ENCODE measurements at places on chromosomes 6 and 20.

- DNase-seq, result no peak
These were observed 343.6 kb downstream of the FRK start for GRCh38 chr6:115717062-115717461.

GRCh38 chr6:12527339-12527738 lies 189.2 kb upstream of the PHACTR1 start:
- DNase-seq, result no peak

DNA sequence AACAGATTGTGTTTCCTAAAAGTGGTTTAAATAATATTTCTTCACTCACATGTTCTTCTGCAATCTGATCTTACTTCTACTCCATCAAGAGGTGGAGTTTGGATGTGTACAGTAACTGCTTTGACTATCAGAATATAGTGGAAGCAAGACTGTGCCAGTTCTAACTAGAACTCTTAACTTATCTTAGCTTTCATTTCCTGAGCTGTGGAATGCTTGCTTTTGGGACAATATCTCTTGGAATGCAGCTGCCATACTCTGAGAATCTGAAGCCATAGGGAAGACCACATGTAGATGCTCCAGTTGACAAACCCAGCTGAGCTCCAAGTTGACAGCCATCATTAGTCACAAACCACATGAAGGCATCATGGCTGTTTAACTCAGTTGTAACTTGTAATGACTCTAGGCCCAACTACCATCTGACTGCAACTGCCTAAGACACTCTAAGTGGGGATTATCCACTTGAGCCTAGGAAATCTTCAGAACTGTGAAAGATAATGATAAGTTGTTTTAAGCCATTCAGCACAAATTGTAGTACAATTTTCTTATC lies 40.8 kb upstream of the MAN1A1 start:
- no peak for DNase-seq

DNA sequence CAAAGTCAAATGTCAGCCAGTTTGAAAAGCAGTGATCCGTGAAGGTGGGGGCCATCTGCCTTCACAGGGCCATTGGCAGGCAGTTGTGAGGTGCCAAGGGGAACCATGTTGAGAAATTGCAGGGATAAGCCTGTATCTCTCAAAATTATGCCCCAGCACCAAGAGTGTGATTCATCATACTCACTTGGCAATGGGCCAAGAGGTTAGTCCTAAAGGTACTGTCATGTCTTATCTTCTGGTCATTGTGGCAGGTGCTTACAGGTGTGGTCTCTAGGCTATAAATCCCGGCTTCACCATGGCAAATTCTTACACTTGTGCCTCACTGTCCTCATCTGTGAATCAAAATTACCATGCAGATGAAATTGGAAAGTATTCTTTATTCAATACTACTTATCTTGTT lies 150.7 kb upstream of the LAMP5 start:
- no peak for DNase-seq

DNA sequence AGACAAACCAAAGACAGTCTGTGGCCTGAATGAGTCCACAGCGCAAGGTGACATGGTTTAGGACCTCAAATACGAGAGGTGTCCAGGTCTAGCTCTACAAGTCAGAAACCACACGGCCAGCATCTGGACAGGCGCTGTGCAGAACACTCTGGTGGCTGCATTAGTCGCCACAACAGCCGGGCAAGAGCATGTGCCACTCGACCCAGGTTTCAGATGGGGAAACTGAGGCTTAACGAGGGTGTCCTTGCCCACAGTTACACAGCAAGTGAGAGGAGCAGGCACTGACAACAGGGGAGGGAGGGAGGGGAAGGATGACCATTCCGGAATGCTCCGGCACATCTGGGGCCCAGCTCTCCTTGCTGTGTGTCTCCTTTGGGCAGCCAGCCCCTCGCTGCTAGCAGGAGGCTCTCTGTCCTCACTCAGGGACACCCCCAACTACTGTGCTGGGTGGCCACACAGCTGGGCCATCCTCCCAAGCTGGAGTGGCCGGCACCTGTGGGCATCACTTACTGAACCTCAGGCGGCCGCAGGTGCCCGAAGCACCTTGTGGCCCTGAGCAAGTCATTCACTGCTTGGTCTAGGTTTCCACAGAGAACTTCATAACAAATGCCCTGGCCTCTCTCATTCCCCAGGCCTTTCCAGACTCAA lies 6.6 kb downstream of the DLL1 start:
- no peak for DNase-seq

DNA sequence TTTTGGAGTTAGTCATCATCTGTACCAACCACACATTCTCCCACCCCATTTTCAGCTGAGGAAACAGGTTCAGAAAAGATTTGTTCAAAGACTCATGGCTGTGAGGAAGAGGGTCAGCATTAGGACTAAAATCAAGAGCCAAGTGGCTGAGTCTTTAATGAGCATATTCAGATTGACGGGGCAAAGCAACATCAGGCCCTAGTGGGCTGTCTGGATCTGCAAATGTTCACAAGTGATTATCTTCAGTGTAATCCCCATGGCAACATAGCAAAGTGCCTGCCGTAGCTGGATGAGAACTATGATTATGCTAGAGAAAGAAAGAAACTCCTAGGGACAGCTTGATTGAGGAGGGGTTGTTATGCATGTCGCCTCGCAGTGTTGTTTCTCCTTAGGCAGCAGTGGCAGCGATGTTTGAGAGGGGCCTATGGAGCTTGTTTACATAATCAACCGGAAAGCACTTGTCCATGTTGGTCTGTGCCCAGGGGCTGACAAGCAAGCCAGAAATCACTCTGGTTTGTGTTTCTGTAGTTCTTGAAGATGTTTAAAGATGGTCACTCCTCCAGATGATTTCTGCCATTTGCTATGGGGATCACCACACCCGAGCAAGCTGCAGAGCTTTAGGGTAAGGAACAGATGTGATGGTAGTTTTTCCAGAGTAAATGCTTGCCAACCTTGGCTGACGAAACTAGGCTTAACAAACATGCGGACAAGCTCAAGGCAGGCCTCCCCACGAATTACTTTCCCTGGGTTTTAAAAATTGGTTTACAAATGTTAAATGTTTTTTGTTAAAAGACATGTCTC lies 124.3 kb upstream of the MLIP start:
- DNase-seq, result peak; percentile 39

GRCh38 chr20:45911486-45912343 lies at the start of gene PLTP:
Gene PLTP (minus strand): TSS chr20:45912155. CDS start chr20:45911452, 703 bp downstream.
- DNase-seq, result peak; percentile 72

DNA sequence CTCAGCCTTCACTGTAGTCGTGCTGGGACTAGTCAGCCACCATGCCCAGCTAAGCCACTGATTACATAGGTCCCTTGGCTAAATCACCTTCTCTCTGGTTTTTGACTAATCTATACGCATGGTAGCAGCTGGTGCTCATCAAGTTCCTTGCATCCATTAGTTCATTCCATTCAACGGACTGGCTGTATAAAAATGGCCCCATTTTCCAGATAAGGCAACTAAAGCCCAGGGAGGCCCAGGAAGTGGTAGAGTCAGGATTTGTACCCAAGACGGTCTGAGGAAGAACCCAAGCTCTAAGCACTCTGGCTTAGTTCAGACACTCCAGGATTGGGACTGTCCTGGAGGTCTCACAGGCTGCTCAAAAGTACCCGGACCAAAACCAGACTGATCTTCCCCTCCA lies 4.9 kb downstream of the E2F1 start:
- DNase-seq, result no peak

DNA sequence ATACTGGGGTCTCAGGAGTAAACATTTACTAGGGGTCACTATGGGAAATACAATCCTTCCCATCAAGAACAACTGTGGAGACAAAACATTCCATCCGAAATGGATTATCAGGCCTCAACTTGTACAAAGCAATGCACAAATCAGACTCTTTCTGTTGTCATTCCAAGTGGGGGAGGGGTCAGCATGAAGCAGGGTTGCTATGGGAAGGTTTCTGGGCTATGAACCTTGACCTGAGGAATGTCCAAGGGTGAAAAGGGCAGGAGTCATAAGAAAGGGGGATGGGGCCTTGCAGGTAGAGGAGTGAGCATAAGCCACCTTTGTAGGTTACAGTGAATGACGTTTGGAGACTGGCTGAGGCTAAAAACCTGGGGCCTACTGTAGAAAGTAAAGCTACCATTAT lies 3.1 kb downstream of the METTL24 start:
- no peak for DNase-seq

DNA sequence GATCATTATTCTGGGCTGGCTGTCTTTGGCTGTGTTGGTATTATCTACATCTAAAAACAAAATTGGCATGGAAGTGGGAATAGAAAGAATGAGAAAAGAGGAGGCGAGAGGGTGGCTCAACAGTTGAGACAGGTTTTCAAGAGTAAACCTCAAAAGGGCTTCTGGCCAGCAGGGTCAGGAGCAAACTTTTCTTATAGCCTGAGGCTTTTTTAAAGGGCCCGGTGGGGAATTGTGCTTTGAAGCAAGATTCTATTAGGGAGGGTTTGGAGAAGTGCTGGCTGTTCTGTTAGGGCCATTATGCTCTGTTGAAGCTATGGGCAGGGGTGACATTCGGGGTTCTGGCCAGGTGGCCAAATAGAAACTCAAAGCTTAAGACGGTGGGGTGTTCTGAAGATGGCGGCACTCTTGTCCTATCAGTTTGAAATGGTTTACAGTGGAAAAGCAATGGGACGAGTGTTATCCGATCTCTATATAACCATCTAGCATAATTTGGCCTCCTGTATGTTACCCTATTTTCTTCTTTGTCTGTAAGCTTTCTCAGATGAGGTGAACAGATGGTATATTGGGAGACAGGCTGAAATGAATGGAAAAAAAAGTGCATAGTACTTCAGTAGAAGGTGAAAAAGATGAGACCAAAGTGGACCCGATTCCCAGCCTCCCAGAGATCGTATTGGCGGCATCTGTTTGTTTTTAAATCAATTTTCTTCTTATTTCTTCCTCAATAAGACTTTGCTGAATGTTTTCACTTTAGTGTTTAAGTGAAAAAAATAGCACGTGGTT lies 132.1 kb upstream of the CNR1 start:
- no peak for DNase-seq

DNA sequence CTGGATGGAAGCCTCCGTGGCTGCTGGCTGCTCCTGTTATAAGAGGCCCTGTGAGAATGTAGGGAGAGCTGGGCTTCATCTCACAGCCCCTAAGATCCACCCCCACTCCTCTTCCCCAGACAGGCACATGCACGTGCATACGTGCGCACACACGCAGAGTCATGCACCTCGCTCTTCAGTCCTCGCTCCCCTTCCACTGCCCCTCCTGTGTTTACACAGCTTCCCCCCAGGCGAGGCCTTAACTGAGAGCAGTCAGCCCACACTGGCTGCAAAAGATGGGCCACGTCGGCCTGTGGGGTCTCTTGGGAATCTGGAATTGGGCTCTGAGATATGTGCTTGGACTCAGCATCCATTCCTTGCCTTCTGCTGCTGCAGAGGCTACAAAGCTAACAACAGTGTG lies 35.2 kb upstream of the MLN start:
- no peak for DNase-seq

DNA sequence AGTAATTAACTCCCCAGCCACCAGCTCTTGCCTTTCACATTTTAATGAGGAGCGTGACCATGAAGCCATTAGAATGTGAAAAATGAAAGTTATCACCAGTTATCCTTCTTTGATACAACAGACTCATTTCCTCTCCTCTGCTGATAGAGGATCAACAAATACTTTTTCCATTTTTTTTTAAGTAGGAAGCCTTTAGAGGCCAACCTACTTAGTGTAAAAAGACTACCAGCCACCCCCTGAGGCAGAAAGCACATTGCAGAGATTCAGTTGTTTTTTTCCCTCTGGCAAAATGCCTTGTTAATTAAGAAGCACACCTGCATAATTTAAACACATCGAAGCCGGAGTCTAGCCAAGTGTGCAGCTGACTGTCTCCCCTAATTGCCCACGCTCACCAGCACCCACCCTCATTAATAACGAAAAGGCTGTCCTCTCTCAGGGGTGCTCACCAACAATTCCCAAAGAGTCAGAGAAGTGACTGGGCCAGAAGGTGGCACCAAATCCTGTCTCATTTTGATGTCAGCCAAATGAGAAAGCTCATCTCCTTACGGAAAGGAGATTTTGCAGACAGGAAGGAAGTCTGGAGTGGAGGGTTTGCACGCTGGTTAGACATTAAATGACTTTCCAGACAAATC lies 60.9 kb upstream of the MC3R start:
- DNase-seq, result peak; percentile 55

DNA sequence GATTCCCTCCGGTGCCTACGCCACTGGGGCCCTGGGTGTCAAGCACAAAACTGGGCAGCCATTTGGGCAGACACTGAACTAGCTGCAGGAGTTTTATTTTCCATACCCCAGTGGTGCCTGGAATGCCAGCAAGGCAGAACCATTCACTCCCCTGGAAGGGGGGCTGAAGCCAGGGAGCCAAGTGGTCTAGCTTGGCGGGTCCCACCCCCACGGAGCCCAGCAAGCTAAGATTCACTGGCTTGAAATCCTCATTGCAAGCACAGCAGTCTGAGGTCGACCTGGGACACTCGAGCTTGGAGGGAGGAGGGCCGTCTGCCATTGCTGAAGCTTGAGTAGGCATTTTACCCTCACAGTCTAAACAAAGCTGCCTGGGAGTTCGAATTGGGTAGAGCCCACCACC lies 125.3 kb downstream of the FRK start:
- DNase-seq, result no peak

GRCh38 chr6:100346203-100346602 lies 118.5 kb downstream of the SIM1 start:
- DNase-seq, result no peak

DNA sequence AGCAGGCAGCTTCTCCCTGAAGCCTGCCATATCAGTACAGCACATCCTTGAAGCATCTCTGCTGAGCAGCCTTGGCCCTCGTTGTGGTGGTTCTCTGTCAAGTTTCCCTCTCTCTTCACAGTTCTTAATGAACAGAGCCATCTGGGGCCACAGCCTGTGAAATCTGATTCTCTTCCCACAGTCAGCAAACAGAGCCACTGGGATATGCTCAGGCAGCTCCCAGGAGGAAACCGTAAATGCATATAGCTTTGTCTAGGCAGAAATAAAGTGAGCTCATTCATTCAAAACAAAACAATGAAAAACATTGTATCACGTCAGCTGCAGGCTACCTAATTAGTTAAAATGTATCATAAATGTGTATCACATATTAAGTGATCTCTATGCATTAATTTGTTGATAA lies 80.3 kb downstream of the TBC1D7 start:
- DNase-seq, result peak; percentile 54

DNA sequence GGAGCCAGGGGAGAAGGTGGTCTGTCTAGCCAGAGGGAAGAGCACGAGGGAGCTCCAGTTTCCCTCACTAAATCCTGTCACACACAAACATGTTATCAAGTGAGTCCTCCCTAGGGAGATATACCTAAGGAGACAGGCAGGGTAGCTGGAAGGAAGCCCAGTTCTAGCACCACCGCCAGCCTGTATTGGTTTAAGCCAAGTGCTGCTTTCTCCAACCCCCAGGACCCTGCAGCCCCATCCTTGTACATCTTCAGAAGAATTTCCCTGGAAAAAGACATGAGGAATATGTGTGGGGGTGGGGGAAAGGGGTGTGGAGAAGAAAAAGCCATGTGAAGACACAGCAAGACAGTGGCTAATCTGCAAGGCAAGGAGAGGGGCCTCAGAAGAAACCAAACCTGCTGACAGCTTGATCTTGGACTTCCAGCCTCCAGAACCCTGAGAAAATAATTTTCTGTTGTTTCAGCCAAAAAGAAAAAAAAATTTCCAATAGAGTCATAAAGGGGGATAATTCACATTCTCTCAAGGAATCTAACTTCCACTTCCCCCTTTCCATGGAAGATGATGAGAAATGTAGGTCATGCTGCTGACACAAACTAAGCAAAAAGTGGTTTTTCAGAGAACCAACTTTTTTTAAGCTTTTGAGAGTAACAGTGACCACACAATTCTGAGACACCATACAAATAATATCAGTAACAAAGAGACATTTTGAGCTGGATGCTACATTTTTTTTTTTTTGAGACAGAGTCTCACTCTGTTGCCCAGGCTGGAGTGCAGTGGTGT lies 103.2 kb upstream of the PRDM1 start:
- DNase-seq, result no peak

GRCh38 chr6:55874316-55874715 lies 1.1 kb downstream of the BMP5 start:
- no peak for DNase-seq

Measured in Ammon's horn (tissue), 1 donor.